ENCODE measurements at places on chromosomes 12 and 14. TPM values are rescaled to one million over a fixed set of nuclear protein-coding genes. Genes with fewer than 3 reads are reported as not detected.

Gene RHOJ
- 4.2 TPM for total RNA-seq

Gene RIMBP2
- total RNA-seq = not detected

Gene MIPOL1
- total RNA-seq = 3.2 TPM

Gene PPP1R1A
- total RNA-seq = not detected

Gene MEG3
- 165 TPM for total RNA-seq
